ENCODE measurements at places on chromosomes 12 and 14. TPM values are rescaled to one million over a fixed set of nuclear protein-coding genes. Genes with fewer than 3 reads are reported as not detected.

The ZNF891 gene
- 1.6 TPM for total RNA-seq

The RNFT2 gene
- total RNA-seq: 8.3 TPM

The EPYC gene
- total RNA-seq: not detected

The OASL gene
- total RNA-seq: 6.2 TPM

The TMEM179 gene
- total RNA-seq: not detected

The CBLN3 gene
- 5.6 TPM for total RNA-seq

The CRY1 gene
- total RNA-seq: 34.4 TPM

The GALNT4 gene
- 7.1 TPM for total RNA-seq

The DHRS2 gene
- total RNA-seq: 1.4 TPM

The ARID4A gene
- 17.4 TPM for total RNA-seq

The CMA1 gene
- total RNA-seq: 1.2 TPM

The KRT86 gene
- not detected for total RNA-seq

The KCNC2 gene
- total RNA-seq: not detected

The GRIN2B gene
- not detected for total RNA-seq

The PPP1R1A gene
- not detected for total RNA-seq

The SART3 gene
- total RNA-seq: 89.4 TPM

The KRT82 gene
- not detected for total RNA-seq

The CYP27B1 gene
- 19.5 TPM for total RNA-seq

The AMIGO2 gene
- 30.4 TPM for total RNA-seq

The TPH2 gene
- not detected for total RNA-seq

The CD4 gene
- total RNA-seq: 76.9 TPM

The TCL1B gene
- total RNA-seq: not detected

The CLEC1B gene
- total RNA-seq: not detected

The KRT74 gene
- total RNA-seq: not detected

The SLC35F4 gene
- total RNA-seq: not detected

The INSM2 gene
- not detected for total RNA-seq

The MANSC1 gene
- 0.79 TPM for total RNA-seq

The ACRBP gene
- total RNA-seq: 0.65 TPM
